ENCODE measurements at places on chromosomes 2 and 18. TPM values are rescaled to one million over a fixed set of nuclear protein-coding genes. Genes with fewer than 3 reads are reported as not detected.

DNA sequence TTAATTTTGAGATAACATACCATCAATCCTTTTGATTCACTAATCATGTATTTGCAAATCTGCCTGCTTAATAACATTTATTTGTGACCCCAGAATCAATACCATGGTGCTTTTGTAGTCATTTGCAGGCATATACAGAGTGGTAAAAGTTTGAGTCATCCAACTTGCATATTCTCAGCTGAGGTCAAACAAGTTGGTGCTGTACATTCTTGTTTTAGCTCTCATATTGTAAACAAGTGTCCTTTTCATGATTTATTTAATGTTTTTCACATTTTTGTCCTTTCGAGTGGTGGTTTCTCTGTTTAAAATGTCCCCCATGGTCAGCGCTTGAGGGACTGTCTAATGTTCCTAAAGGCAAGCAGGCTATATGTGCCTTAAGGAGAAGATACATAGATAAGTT is 17.5 kb downstream of the RAB27B start:
- H3K4me3 ChIP-seq = no peak overlapping the region
- no peak overlapping the region for H3K27ac ChIP-seq
- H3K27me3 ChIP-seq = no peaks in the 10 kb centered on the region
- no peaks in the 10 kb centered on the region for H3K36me3 ChIP-seq

- no peak for DNase-seq
- no peak overlapping the region for H3K4me3 ChIP-seq
- no peak overlapping the region for H3K27ac ChIP-seq
- H3K4me1 ChIP-seq = no peaks in the 10 kb centered on the region
- H3K27me3 ChIP-seq = no peaks in the 10 kb centered on the region
- no peaks in the 10 kb centered on the region for H3K36me3 ChIP-seq
Measured at GRCh38 chr2:142040556-142040955, 90.3 kb downstream of the LRP1B start.

- H3K27me3 ChIP-seq = no peaks in the 10 kb centered on the region
- no peak overlapping the region for H3K4me3 ChIP-seq
- no peak for DNase-seq
Measured at GRCh38 chr2:127361929-127362885, 25.6 kb downstream of the MAP3K2 start.

DNA sequence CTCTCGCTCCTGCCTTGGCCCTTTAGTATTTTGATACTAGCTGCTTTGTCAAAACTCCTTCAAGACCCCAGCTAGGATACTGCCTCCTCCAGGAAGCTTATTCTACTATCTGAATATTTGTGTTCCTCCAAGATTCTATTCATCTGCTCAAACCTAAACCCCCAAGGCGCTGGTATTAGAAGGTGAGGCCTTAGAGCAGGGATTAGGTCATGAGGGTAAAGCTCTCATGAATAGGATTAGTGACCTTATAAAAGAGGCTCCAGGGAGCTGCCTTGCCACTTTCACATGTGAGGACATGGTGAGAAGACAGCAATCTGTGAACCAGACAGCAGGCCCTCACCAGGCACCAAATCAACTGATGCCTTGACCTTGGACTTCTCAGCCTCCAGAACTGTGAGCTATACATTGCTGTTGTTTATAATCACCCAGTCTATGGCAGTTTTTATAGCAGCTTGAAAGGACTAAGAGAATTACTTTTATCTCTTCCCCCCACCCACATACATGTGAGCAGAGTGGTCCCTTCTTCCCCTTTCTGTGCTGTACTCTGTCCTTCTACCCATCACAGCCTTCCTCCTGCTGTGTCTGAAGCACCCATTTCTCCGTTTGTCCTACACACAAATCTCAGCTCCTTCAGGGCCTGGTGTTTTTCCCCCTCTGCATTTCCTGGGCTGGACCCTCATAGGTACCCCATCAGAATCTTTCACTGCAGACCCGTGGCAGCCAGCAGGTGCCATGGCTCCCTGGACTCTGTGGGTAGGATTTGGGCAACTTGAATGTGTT is 54.5 kb downstream of the HS1BP3 start:
- peak overlapping the region; percentile 89 for H3K27ac ChIP-seq
- DNase-seq = no peak
- H3K4me3 ChIP-seq = no peak overlapping the region
- no peaks in the 10 kb centered on the region for H3K27me3 ChIP-seq

DNA sequence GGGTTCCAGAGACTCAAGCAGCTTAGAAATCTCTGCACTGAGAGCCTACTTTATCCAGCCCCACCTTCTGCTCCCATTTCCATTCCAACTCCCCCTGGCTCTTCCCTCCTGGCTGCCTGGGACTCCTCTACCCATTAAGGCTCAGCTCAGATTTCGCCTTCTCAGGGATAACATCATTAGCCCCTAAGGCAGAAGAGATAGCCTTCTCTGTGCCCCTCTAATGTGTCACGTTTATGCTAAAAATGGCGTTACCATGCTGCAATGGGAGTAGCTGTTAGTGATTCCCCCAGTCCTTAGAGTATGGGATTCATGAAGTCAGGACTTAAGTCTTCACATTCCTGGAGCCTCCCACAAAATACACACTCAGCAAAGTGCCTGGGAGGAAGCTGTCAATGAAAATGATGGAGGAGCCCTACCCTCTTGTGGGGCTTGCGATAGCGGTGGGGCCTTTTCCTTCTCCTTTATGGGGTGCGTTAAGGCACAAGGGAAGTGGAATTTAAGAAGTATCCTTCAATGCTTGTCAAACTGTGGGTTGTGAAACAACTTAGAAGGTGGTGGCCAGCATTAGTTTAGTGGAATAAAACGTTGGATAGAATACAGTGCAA is 144.7 kb upstream of the COPS8 start:
- DNase-seq = peak; percentile 17
- H3K27ac ChIP-seq = no peak overlapping the region
- H3K4me1 ChIP-seq = no peaks in the 10 kb centered on the region
- no peaks in the 10 kb centered on the region for H3K36me3 ChIP-seq
- H3K4me3 ChIP-seq = no peak overlapping the region

- no peak overlapping the region for H3K4me3 ChIP-seq
- no peak for DNase-seq
- no peaks in the 10 kb centered on the region for H3K4me1 ChIP-seq
- no peaks in the 10 kb centered on the region for H3K27me3 ChIP-seq
- no peak overlapping the region for H3K27ac ChIP-seq
- H3K36me3 ChIP-seq = no peaks in the 10 kb centered on the region
Measured at GRCh38 chr2:227153758-227154486, 10.1 kb downstream of the COL4A4 start.

- no peaks in the 10 kb centered on the region for H3K27me3 ChIP-seq
- no peaks in the 10 kb centered on the region for H3K36me3 ChIP-seq
- DNase-seq = no peak
- H3K27ac ChIP-seq = no peak overlapping the region
- H3K4me3 ChIP-seq = no peak overlapping the region
- H3K4me1 ChIP-seq = peaks cover 32% of the 10 kb centered on the region
Measured at GRCh38 chr2:160741271-160741670, 247.7 kb upstream of the RBMS1 start.

GRCh38 chr18:2147476-2148230 is 423.7 kb downstream of the METTL4 start:
- H3K4me1 ChIP-seq = peaks cover 41% of the 10 kb centered on the region
- H3K36me3 ChIP-seq = no peaks in the 10 kb centered on the region
- H3K27me3 ChIP-seq = no peaks in the 10 kb centered on the region
- H3K27ac ChIP-seq = peak overlapping the region; percentile 46
- H3K4me3 ChIP-seq = no peak overlapping the region

GRCh38 chr2:205133544-205133943 is 548.8 kb upstream of the NRP2 start:
- no peaks in the 10 kb centered on the region for H3K4me1 ChIP-seq
- DNase-seq = no peak
- H3K4me3 ChIP-seq = no peak overlapping the region
- H3K27me3 ChIP-seq = no peaks in the 10 kb centered on the region
- H3K27ac ChIP-seq = no peak overlapping the region

DNA sequence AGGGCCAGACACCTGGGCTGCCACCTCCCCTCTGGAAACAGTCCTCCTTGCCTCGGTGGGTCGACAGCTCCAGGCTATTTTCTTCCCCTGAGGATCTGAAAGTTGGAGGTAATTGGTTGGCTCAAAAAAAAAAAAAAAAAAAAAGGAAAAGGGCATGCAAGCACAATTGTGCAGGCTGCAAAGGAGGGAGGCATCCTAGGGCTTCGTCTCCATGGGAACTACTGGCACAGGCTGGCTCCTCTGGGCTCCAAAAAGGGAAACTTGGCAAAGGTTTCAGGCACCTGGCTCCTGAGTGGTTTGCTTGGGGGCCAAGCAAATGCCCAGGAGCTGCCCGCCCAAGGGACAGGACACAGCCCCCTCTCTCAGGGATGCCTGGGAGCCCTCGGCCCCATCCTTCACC is 1.1 kb upstream of the KCNIP3 start:
- H3K36me3 ChIP-seq = no peaks in the 10 kb centered on the region
- no peak overlapping the region for H3K27ac ChIP-seq
- no peak for DNase-seq
- no peaks in the 10 kb centered on the region for H3K4me1 ChIP-seq
- H3K27me3 ChIP-seq = no peaks in the 10 kb centered on the region

The RSAD2 gene
- not detected for total RNA-seq

The NBAS gene
- 19.1 TPM for total RNA-seq

The MDH1B gene
- total RNA-seq = 0.42 TPM

The LYG1 gene
- 0.37 TPM for total RNA-seq

The POTEJ gene
- not detected for total RNA-seq

Data from SJSA1 (cell line).